ENCODE measurements at places on chromosomes 7 and 10. TPM values are rescaled to one million over a fixed set of nuclear protein-coding genes. Genes with fewer than 3 reads are reported as not detected.

DNA sequence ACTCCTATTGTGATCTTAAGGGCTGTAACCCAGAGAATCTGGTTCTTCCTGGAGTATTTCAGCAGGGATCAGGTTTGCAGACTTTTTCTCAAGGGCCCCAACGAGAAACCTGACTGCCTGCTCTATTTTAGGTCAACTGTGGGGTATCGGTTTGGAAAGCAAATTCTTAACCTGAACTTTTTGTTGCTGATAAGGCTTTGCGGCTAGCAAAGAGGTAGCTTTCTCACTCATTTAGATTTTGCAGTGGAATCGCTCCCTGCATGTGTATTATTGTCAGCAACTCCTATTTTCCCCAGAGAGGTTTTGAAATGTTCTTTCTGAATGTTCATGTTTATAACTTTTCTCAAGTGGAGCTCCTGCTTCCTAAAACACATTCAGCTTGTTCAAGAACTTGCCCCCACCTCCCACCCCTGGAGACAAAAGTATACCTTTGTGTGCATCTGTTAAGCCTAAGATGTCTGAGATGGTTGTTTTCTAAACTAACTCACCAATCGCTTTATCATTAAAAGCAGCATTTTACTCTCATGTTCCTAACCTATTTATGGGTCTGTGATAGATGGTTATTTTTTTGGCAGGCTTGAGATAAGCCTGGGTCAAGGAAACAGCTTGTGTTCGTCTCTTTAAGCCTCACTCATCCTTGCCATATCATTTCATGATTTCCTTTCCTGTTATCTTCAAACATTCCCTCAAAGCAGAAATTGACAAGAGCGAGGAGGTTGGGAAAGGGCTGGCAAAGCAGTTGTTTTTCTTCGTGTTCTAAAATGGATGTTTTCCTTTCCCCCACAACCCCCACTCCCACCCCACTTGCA lies 129.8 kb downstream of the BAMBI start:
- DNase-seq, result no peak
- H3K27ac ChIP-seq, result peak overlapping the region; percentile 7
- no peak overlapping the region for H3K4me3 ChIP-seq
- H3K4me1 ChIP-seq, result peaks cover 32% of the 10 kb centered on the region
- H3K36me3 ChIP-seq, result no peaks in the 10 kb centered on the region

DNA sequence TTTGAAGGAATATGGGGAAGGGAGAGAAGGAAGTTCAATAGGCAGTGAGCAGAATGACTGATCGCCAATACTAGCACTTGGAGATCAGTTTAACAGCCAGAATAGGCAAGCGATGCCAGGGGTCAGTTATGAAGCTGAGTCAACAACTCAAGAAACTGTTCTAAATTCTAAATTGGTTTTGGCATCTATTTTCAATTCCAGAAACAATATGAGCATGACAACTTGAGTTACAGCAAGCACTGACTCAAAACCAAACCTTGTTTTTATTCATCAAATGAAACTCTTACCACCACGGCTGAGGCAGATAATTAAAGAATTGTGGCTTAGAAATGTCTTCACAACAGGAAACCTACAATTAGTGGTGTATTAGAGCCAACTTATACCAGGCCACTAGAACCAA lies 180.5 kb upstream of the ASAH2 start:
- no peak overlapping the region for H3K4me3 ChIP-seq
- no peaks in the 10 kb centered on the region for H3K27me3 ChIP-seq
- H3K4me1 ChIP-seq, result peaks cover 13% of the 10 kb centered on the region
- H3K36me3 ChIP-seq, result no peaks in the 10 kb centered on the region

- no peak for DNase-seq
- H3K27me3 ChIP-seq, result no peaks in the 10 kb centered on the region
- H3K4me3 ChIP-seq, result no peak overlapping the region
- H3K4me1 ChIP-seq, result peaks cover 8% of the 10 kb centered on the region
- H3K36me3 ChIP-seq, result no peaks in the 10 kb centered on the region
Measured at GRCh38 chr10:33353334-33353733, 18.9 kb upstream of the NRP1 start.

Gene SLC12A9
- total RNA-seq, result 23.5 TPM

GRCh38 chr10:28985137-28985885 lies 303.6 kb upstream of the LYZL1 start:
- DNase-seq, result no peak
- no peak overlapping the region for H3K27ac ChIP-seq
- no peaks in the 10 kb centered on the region for H3K27me3 ChIP-seq
- H3K4me3 ChIP-seq, result no peak overlapping the region
